ENCODE measurements at places on chromosomes 12 and 14.
A peak's percentile ranks its signal among the peaks of the same experiment; 100 is the strongest.

DNA sequence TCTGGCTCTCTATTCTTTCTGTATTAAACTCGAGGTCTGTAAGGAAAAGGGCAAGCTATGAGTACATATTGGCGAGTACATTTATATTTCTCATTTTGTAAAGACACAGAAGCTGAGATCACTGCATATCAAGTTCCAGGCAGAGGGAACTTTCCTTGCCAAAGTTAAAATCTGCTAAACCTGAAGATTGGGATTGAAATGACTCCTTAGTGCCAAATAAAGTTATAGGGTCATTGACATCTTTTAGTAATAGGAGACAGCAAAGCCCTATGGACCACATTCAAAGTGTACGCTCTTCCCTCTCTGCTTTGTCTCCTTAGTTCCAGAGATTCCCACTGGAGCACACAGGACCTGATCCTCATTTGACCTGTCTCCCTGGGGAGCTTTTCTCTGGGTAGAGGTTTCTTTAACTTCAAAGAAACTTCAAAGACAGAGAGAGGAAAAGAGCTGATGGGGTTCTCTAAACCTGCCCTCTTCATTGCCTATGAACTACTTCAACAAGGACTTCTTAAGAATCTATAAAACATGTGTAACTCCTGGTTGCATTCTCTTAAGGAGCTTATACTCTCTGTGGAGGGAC lies 42.6 kb upstream of the PTPRR start:
- no peak for DNase-seq

DNA sequence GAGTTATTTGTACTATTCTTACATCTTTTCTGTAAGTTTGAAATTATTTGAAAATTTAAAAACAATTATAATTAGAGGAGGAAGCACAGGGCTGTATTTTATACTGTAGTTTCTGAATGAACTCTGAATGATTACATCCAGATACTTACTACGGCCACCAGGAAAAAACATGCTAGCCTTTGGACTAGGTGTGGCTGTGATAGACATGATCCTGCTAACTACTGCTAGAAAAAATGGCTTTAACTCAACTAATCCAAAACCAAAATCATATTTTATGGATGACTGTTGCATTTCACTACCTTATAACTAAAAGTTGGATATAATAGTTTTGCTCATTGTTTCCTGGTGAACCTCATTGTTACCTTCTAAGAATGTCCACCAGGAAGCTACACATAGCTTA lies 15.1 kb upstream of the SLC25A3 start:
- DNase-seq: no peak

GRCh38 chr12:67633708-67634107 lies 14.8 kb upstream of the DYRK2 start:
- DNase-seq: no peak

- DNase-seq: no peak
These were observed 948.1 kb downstream of the NRXN3 start for GRCh38 chr14:79118291-79118690.

GRCh38 chr12:81722004-81722403 lies 37.1 kb downstream of the PPFIA2 start:
- no peak for DNase-seq

DNA sequence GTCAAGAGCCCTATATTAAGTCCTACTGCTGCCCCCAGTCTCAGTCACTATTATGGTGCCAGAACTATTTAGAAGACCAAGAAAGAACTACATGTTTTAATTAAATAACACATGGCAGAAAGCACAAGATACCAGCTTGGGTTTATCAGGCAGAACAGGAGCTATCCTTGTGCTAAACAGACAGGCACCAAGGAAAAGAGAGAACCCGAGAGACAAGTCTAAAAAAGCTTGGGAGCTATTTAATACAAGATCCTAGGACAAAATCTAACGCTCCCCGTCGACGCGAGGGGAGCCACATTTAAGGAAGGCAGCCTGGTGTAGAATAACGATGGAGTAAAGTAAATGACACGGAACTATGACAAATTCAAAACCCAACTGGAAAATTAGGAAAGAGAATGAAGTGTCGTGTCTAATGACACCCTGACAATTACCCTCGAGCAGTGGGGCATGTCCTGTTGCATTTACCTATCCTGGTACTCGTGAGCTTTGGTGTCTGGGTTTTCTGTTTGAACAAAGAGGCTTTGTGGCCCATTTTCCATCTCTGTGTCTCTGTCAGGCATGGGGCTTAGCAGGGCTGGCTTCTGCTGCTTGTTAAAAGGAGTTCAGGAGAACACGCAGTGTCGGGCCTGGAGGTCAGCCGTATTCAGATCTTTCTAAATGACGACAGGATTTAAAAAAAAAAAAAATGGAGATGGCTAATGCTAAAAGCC lies 140.6 kb downstream of the ETNK1 start:
- DNase-seq: peak; percentile 52

DNA sequence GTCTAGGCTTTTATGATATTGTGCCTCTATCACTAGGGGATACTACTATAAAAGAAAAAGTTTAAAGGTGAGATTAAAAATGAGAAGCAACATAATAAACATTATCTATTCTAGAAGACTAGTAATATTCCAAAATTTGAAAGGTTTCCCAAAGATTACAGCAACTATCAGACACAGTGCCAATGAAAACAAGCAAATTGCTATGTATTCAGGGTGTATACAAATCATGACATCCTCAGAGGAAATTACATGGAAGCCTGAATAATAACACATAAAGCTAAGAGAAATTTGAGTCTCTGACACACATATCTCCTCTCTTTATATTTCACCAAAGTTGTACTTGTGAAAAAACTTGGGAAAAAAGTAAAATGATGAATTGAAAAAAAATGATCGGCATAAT lies 327.0 kb downstream of the SEC23A start:
- DNase-seq: no peak

GRCh38 chr12:83473408-83474095 lies 786.8 kb downstream of the TMTC2 start:
- no peak for DNase-seq

- no peak for DNase-seq
These were observed 942 bp downstream of the ZC2HC1C start for GRCh38 chr14:75070383-75070782.

DNA sequence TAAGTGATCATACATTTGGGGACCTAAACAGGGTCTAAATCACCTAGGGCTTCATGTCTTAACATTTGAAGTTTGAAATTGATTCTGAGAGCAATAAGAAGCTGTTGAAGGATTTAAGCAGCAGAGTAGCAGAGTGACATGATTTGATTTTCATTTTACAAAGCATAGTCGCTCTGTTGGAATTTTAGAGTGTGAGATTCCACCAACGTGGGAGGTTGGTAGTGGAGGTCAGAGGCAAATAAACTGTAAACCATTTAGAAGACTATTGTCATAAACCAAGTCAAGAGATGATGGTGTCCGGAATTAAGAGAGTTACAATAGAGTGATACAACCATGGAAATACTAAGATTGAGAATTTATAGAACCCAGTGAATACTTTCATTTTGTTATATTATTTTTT lies 52.7 kb upstream of the ZDHHC17 start:
- no peak for DNase-seq

GRCh38 chr12:25983625-25984024 lies 25.1 kb downstream of the RASSF8 start:
- DNase-seq: no peak

DNA sequence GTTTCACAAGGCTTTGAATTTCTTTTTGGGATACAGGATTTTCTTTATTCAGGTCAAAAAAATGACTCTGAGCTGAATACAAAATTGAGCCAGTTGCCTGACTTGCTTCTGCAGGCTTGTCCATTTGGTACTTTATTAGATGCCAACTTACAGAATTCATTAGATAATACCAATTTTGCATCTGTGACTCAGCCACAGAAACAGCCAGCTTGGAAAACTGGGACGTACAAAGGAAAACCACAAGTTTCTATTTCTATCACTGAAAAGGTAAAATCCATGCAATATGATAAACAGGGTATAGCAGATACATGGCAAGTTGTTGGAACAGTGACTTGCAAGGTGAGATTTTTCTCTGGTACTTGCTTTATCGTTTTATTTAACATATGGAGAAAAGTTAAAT lies 5.8 kb downstream of the AP5M1 start:
- DNase-seq: no peak

GRCh38 chr12:27732281-27732680 lies 21.6 kb downstream of the MRPS35 start:
- no peak for DNase-seq

DNA sequence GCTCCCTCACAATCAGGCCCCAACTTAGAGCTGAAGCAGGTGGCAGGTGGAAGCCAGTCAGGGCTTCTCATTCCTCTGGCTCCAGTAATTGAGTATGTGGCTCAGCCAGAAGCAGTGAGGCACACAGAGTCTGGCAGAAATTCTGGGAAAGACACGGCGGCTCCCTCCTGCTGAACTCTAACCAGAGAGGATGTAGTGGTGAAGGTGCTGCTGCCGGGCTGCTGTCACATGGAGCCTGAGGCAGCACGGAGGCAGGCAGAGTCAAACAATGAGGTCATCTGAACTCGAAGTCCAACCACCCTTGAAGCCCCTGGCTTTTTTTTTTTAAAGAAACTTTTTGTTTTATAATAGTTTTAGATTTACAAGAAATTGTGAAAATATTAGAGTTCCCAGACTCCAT lies 33.4 kb upstream of the SMOC1 start:
- peak; percentile 22 for DNase-seq

- DNase-seq: no peak
These were observed 55.4 kb downstream of the SCAF11 start for GRCh38 chr12:45934956-45935355.

DNA sequence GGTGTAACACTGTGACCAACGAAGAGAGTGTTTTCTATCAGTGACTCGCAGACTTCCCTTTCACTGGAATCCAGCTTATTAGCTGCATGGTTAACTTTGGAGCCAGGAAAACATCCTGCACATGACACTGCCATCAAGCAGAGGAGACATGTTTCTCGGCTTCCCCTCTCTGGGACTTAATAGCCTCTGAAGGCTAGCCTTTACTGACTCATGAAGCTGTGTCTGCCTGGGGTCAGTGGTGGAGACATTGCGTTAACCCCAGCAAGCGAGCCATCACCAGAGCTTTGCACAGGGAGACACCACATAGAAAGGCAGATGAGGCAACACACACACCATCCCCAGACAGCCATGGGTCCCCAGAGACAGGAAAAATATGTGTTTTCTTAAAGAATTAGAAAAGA lies 126.9 kb upstream of the PRICKLE1 start:
- DNase-seq: peak; percentile 13

GRCh38 chr14:22315336-22315735 lies 273.7 kb downstream of the DAD1 start:
- DNase-seq: no peak

GRCh38 chr14:104723651-104724406 lies at the start of gene ADSS1:
ADSS1 (plus strand) TSS chr14:104724229; CDS start chr14:104724271, 42 bp downstream.
- peak; percentile 80 for DNase-seq

DNA sequence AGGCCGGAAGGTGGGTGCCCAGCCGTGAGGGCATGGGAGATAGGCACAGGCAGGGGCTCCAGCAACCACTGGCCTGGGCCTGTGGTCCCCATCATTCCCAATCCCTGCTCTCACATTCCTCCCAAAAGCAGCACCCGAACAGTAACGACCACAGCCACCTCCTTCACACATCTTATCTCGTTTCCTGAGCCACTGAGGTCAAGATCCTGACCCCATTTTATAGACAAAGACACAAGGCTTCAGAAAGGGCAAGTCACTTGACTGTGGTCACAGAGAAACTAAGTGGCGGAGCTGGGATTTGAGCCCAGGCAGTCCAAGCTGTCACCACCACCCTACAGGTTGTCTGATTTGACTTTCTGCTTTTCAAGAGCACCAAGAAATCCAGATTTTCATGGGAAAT lies 38.9 kb downstream of the DTX1 start:
- DNase-seq: no peak

DNA sequence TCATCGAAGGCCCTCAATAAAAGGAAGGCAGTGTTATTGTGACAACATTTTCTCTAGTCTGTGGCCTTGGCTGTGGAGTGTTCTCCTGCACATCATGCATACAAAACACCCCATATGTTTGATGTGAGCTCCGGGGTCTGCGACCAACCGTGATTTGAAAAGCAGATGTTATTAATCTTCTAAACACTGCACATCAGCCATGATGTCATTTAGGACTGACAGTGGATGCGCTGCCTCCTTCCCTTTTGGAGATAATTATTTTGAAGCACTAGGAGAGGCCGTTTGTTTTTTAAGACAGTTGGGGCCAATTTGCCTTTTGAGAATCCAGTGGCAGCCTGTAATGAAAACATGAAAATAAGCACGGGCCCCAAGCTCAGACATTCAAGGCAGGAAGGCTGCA lies 1041.6 kb downstream of the BCL11B start:
- DNase-seq: no peak

- DNase-seq: no peak
These were observed 827.6 kb downstream of the C12orf50 start for GRCh38 chr12:87201598-87201997.

DNA sequence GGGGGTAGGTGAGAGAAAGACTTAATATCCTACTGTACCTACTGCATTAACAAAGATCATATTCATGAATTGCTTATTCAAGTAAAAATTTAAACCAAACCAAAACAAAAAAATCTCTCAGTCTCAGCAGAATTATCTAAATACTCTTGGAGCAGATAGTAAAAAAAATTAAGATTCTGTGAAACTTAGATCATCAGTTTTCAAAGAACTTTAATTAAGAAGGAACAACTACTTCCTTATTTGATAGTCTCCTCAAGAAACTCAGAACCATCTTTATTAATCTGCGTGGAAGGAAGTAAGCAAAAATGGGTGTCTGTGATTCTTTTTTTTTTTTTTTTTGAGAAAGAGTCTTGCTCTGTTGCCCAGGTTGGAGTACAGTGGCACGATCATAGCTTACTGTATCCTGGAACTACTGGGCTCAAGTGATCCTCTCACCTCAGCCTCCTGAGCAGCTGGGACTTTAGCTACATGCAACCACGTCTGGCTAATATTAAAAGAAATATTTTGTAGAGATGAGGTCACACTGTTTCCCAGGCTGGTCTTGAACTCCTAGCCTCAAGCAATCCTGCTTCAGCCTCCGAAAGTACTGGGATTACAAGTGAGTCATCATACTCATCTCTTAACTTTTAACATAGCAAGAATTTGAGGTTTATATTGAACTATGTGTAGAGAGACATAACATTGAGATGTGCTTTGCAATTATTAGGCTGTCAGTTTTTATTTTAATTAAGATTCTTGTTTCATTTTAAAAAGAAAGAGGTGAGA lies 37.4 kb downstream of the GAS2L3 start:
- DNase-seq: no peak

GRCh38 chr14:51939226-51939625 lies 50.1 kb upstream of the RTRAF start:
- DNase-seq: no peak

- DNase-seq: no peak
These were observed 1089.7 kb downstream of the TRHDE start for GRCh38 chr12:73361864-73362230.

DNA sequence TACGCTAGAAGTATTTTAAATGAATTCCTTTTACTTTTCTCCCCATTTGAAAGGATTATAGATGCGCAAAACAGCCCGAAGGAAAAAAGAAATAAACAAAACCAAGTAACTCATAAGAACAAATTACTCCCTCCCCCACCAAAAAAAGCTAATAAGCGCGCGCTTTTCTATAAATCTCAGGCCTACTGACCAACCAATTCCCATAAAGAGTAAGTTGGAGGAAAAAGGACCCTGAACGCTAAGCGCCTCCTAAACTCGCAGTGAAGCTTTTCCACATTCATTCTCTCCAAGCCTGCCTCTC lies 588 bp downstream of the MBIP start:
- no peak for DNase-seq

GRCh38 chr12:24011927-24012507 lies 62.5 kb upstream of the SOX5 start:
- DNase-seq: no peak

Data from retina (tissue), 1 donor.